ENCODE measurements at places on chromosomes 7 and 10.

DNA sequence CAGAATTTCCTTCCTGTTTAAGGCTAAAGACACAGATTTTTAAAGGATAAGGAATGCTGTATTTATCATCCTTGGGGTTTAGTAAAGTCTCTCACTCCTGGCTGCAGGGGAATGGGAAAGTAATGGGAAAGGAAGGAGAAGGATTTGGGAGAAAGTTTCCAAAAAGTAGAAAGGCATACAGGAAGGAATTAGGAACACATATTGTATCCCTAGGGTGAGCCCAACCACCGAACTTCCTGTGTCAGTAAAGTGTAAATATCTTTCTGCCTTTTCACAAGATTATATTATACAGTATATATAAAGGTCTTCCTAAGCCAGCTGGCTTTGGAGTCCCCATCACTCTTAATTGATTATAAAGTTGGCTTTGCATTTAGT, 12.0 kb upstream of the UBE2D1 start:
- no peak for DNase-seq

DNA sequence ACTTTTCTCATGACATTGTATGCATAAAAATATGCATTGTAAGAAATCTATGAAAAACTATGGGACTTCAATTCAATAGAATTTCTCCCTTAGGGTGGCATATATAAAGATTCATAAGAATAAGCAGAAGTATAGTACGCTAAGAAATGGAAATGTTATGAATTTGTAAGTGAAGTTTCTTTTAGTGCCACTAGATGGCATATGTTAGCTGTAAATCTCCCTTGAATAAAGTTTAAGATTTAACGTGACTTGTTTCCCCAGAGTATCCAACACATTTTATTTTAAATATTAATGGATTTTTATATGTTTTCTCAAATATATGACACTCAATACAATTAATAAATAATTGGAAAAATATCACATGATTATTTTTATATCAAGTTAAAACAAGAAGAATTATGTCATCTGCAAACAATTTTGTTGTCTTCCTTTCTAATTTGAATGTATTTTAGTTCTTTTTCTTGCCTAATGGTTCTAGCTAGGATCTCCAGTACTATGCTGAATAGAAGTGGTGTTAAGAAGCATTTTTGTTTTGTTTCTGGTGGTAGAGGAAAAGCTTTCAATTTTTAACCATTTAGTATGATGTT, 287.2 kb downstream of the HGF start:
- no peak for DNase-seq

- no peak for DNase-seq
These were observed 201.3 kb downstream of the ARL4A start for GRCh38 chr7:12888717-12889116.

GRCh38 chr7:17660116-17660515, 280.2 kb downstream of the SNX13 start:
- DNase-seq = no peak

DNA sequence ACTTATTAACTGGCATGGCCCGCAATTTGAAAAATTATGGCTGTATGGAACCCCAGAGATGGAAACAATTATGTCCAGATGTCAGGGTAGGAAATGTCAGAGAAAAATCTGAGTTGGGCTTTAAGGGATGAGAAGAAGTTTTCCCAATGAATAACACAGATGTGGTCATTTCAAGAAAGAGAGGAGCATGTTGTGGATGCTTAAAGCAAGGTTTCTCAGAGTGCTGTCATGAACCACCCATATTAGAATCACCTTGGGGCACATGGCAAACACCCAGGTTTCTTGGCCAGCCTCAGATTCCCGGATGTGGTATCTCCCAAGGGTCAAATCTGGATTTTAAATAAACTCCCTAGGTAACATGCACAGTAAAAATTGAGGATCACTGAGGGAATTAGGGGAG, 43.6 kb downstream of the LAMB4 start:
- no peak for DNase-seq

GRCh38 chr7:16581286-16581685, 54.7 kb downstream of the LRRC72 start:
- DNase-seq = no peak

- DNase-seq = no peak
These were observed 53.4 kb downstream of the PPP1R3C start for GRCh38 chr10:91579329-91579985.

All from NCI-H187 treated with DMSO at 0.1 percent for 48 hours (cell line).